Effector memory CD4-positive, alpha-beta T cell (primary cell): ENCODE measurements at places on chromosomes 7 and 10.

GRCh38 chr10:24435374-24435773, 226.4 kb downstream of the KIAA1217 start:
- no peak for DNase-seq

- DNase-seq, result no peak
Observed at GRCh38 chr10:120433141-120433540, 23.9 kb upstream of the PLPP4 start.

GRCh38 chr10:86085686-86086085, 280.9 kb downstream of the GRID1 start:
- no peak for DNase-seq

GRCh38 chr10:132855889-132856288, 69.9 kb upstream of the NKX6-2 start:
- DNase-seq, result no peak

DNA sequence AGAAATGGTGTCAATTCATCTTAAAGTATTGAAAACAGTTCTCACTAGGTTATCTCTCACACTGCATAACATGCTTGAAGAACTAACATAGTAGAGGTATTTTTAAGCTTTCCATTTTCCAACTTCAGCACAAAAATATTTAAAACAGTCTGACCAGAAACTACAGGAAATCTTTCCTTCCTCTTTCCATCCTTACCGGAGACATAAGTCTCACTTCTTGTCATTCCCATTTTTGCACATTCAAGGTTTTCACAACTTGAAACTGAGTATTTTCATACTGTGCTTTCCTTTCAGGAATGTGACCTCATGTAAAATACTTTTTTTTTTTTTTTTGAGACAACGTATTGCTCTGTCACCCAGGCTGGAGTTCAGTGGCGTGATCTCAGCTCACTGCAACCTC, 45.2 kb downstream of the ARHGAP12 start:
- no peak for DNase-seq

- DNase-seq, result no peak
Observed at GRCh38 chr10:48243487-48243886, 31.0 kb downstream of the FRMPD2 start.

DNA sequence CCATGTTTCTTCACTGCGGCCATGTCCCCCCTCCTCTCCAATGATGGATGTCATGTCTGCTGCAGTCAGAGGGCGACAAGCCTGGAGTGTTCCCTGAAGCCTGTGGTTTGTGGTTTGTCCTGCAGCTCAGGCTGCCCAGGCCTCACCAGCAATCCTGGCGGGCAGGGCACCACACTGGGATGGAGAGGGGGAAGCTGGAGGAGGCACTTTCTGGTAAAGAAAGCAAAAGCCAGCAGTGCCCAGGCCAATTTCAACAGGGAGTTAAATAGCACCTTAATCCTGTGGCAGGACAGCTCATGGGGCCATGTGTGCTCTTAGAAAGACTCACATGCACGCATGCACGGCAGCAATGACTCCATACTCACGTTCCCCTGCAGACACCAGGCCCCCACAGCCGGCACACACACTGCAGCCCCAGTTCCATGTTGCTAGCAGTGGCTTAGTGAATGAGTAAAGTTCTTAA, 158.3 kb downstream of the EGFR start:
- DNase-seq, result no peak

- no peak for DNase-seq
Observed at GRCh38 chr10:113303544-113304146, 249.2 kb upstream of the HABP2 start.

- DNase-seq, result no peak
Observed at GRCh38 chr7:98210513-98211220, 572 bp upstream of the BHLHA15 start.

- DNase-seq, result no peak
Observed at GRCh38 chr10:37952043-37952755, 24.2 kb downstream of the ZNF25 start.

- no peak for DNase-seq
Observed at GRCh38 chr7:16586081-16586874, 59.3 kb downstream of the ANKMY2 start.

DNA sequence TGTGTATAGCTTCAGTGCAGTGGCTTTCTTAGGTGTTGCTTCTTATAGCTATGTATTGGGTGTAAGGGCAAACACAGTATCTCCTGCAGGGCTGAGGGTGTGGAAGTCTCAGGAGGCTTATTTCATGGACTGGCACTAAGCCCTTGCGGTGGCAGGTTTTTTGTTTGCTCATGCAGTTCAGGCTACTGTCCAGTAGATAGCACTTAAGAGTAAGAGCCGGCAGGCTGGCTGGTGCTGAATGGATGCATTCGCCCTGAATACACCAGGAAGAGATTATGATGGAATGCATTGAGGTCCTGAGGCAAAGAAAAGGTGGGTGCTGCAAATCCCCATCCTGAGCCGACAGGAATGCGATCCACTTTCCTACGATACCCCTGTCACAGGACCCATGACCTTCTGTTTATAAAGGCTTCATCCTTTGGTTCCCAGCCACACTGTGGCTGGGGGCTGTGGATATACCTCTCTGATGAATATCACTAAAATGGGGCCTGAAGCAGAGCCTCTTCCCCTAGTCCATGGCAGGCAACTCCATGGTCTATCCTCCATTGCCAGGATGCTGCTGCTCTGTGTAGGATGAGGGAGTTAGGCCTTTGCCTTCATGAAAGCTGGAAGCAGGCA, 44.9 kb downstream of the ANXA8 start:
- DNase-seq, result no peak

DNA sequence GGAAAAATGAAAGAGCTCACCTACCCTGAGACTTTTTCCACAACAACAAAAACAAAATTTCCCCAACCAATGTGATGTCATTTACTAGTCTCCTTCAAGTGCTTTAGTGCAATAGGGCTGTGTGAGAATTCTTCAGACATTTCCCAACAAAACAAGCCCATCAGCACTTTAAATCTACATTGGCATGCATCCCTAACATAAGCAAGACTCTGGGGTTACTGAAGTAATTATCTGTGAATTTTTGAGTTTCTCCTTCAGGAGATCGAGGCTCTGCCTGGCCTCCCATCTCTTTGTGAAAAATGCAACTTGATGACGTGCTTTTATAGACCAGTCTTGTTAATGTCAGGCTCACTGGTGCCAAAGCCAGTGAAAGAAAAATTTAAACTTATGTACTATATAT, 255.6 kb downstream of the GFRA1 start:
- no peak for DNase-seq

- DNase-seq, result no peak
Observed at GRCh38 chr7:141490474-141490873, 60.7 kb upstream of the AGK start.

DNA sequence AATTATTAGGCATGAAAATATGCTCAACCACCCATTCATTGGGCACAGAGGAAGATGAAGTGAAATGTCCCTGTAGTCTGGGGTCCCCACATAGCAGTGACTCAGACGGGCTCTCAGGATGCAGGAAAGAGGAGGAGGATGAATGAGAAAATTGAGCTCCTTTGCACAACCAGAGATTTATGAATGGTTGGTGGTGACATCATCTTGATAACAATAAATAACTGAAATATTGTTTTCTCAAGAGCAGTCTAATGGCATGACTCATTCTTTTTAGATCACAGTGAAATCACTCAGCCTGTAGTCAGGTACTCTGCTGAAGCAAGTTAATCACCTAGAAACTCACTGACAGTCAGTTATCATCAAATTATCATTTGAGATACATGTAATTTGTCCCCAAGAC, 254.1 kb downstream of the RELN start:
- no peak for DNase-seq

DNA sequence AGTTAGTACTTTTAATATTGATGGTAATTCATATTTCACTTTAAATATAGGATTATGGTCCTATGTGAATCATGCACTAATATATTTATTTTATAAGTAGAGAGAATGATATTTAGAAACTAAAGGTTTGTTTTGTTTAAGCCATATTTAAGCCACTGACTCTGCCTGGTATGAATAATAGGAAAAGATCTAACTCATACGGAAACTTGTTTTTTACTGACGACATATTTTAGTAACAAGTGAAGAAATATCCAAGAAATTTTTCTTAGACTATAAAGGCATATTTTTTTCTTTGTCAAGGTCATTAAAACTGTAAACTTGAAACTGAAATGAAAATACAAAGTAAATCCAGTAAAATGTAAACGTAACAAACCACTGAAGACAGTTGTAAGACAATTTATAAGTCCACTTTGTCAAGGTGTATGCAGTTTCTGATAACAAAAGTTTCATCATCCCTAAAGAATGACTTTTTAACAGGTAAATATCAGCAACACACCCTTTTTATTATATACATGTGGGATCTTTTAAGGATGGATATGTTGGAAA, 147.1 kb downstream of the PHF14 start:
- DNase-seq, result no peak

DNA sequence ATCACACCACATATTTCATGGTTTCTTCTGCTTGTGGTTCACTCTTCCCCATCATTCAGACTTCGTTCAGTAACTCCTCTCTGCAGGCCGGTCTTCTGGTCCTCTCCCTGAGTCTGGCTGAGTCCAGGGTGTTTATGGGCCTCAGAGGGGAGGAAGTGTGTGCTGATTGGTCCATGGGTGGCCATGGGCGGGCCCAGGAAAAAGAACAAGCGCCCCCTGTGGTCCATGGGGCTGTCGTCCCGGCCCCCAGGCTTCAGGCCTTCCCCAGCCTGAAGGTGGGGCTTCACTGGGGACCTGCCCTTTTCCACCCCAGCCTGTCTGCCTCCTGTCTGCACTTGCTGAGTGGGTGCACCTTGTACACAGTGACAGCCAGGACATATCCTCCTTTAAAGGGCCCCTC, 123.7 kb downstream of the VIPR2 start:
- DNase-seq, result no peak

DNA sequence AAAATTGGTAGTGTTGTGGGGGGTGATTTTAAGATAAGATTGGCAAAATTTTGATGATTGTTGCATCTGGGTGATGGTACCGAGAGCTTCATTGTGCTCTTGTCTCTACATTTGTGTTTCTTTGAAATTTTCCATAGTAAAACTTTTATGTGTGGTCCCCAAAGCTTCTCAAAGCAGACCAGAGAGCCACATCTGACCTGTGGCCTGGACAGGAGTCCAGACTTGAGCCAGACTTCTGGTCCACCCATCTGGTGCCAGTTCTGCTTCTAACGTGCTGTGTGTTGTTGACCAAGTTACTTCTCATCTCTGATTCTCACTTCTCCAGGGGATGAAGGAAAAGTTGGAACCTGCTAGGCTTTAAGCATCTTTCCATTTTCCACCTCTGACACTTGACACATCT, 120.1 kb downstream of the C10orf105 start:
- DNase-seq, result no peak

GRCh38 chr7:83579740-83580139, 69.2 kb downstream of the SEMA3E start:
- DNase-seq, result no peak

DNA sequence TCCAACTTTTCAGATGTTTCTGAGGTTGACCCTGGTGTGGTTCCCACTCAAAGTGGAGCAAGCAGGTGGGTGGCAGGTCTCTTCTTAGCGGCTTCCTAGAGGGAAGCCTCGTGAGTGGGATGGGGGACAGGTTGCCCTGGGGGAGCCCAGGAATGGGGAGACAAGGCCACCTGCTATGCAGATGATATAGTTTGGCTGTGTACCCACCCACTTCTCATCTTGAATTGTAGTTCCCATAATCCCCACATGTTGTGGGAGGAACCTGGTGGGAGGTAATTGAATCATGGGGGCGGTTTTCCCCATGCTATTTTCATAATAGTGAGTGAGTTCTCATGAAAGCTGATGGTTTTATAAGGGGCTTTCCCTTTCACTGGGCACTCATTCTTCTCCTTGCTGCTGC, 68.3 kb downstream of the KIAA1217 start:
- no peak for DNase-seq

- DNase-seq, result peak; percentile 43
Observed at GRCh38 chr10:80382989-80383388, 25.4 kb upstream of the PRXL2A start.

DNA sequence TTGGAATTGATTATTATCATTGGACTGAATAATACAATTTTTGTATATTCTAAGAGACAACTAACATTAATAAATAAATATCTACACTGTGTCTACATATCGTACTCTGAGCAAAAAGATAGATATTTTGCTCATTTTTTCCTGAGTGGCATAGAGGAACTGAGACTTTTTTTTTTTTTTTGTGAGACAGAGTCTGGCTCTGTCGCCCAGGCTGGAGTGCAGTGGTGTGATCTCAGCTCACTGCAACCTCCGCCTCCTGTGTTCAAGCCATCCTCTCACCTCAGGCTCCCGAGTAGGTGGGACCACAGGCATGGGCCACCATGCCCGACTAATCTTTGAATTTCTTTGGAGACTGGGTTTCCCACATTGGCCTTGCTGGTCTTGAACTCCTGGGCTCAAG, 14.0 kb downstream of the KMT2E start:
- no peak for DNase-seq

GRCh38 chr7:127848241-127848640, 183.0 kb downstream of the LRRC4 start:
- no peak for DNase-seq

GRCh38 chr7:278081-278480, 11.9 kb upstream of the FOXL3 start:
- no peak for DNase-seq

GRCh38 chr7:109131141-109131540, 561.5 kb downstream of the DNAJB9 start:
- no peak for DNase-seq

DNA sequence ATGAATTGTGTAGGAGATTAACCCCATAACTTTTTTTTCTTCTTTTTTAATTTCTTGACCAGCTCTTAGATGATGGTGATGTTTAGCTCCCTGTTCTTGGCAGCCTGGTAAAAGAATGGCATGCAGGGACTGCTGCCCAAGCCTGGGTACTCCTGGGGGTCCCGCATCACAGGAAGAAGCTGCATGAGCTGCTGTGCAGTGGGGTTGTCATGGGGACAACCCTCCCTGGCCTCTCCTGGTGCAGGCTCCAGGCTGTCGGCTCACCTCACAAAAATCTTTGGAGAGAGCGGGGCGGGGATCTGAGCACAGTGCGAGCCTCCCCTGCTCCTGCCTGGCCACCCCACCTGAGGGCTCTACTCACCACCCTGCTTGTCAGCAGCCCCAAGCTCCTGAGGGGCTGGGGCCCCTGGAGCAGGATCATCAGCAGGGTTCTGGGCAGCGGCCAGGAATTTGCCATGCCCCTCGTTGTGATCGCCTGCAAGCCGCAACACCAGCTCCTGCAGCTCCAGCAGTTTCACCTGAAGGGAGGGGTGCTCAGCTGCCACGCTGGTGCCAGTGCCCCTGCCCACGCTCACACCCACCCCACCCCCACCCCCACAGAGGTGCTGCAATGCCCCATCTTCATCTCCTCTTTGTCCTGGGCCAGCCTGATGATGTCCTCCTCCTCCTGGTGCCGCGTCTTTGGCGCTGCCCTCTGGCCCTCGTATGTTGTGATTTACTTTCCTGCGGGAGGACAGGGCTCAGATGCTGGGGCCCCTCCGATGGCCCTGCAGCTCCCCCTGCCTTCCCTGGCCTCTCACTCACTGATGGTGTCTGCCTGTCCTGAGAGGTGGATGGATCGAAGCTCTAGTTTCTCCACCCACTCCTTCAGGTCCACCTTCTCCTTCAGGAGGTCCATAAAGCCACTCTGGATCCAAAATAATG, 15.5 kb upstream of the MTPAP start:
- no peak for DNase-seq

GRCh38 chr10:23317416-23317815, 27.2 kb downstream of the C10orf67 start:
- no peak for DNase-seq
